DMS 273 treated with DMSO at 0.1 percent for 48 hours (cell line): ENCODE measurements at places on chromosomes 12 and 14.

DNA sequence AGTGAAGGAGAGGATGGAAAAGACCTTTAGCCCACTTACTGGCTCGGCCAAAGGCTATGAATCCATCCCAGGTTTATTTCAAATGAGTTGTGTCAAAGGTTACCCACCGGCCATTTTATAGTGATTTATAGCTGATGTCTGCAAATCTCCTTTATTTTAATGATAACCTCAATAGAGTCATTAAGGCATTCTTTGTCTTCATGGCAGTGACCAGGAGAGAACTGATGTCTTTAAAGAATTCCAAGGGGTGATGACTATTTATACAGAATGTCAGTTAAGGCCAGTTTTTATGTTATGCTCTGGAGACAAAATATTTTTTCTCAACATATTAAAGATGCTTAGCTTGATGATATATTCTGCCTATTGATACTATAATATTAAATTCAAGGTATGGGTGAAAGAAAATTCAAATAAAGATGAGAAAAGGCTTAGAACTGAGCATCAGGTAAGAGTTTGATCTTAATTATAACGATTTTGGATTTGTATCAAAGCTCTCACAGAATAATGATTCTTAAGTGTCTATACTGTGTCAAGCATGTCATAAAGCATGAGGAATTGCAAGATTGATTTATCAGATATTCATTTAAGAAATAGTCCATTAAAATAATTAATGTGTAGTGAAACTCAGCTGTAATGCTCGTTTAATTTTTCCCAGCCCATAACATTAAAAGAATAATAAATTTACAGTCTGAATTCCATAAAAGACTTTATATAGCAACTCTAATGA is 361.5 kb downstream of the SOX5 start:
- no peak for DNase-seq

DNA sequence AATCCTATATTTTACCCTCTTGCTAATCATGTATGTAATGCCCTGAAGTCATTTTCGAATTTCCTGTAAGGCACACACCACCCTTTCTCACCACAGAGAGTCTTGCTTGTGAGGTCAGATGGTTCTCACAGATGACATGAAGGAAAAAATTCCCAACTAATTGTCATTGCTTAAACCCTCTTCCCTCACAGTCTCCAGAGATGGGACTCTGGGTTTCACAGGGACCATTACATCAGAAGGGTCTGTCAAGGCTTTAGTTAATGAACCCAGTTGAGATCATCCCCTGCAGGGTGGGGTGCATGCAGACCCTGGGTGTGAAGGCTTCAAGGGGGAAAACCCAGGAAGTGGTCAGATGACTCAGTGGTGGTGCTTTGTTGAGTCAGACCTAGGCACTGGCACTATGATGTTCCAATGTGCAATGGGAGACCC is 229.6 kb downstream of the BCAT1 start:
- DNase-seq = no peak

DNA sequence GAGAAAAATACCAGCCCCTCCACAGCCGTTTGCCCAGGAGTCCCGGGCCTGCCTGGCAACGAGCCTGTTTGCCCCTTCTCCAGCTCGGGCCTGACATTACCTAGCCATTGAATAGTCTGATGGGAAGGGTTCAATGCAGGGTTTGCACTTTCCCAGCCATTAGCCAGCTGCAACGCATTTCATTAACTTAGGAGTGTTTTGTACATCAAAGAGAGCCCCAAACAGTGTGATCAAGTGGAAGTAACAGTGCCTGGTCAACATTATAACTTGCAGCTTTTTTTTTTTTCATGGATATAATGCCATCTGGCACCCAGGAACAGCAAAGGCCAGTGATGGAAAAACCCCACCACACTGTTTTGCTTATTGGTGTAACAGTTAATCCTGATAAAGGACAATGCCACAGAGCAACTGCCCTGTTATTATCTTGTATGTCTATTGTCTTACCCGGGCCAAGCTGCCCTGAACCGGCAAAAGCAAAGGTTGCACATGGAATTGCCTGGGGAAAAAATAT is 38.0 kb downstream of the BTG1 start:
- peak; percentile 57 for DNase-seq

DNA sequence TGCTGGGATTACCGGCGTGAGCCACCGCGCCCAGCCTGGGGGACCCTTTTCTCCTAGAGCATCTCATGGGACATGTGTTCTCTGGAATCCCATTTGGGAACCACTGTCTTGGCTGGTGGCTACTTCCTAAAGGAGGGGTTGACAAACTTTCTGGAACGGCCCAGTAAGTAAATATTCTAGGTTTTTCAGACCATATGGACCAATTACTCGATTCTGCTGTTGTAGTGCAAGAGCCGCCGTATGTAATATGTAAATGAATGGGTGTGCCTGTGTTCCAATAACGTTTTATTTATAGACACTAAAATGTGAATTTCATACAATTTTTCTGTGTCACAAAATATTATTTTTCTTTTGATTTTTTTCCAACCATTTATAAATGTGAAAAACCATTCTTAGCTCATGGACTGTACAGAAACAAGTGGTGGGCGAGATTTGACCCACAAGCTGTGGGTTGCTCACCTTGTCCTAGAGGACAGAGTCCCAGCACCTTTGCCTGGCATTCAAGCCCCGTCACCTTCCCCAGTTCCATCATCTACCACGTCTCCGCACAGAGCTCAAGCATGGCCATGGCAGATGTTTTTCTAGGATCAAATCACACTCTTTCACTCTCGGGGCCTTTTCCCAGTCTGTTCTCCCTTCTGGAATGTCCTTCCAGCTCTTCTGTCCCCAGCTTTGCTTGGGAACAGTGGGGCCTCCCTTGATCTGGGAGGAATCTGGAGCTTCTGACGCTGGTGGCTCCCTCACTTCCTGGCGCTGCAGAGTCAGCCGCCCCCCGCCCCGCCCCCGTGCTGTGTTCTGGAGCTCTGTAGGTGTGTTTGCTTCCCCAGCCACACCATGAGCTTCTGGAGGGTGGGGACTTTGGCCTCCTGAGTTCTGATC is 17.9 kb upstream of the RCOR1 start:
- no peak for DNase-seq

DNA sequence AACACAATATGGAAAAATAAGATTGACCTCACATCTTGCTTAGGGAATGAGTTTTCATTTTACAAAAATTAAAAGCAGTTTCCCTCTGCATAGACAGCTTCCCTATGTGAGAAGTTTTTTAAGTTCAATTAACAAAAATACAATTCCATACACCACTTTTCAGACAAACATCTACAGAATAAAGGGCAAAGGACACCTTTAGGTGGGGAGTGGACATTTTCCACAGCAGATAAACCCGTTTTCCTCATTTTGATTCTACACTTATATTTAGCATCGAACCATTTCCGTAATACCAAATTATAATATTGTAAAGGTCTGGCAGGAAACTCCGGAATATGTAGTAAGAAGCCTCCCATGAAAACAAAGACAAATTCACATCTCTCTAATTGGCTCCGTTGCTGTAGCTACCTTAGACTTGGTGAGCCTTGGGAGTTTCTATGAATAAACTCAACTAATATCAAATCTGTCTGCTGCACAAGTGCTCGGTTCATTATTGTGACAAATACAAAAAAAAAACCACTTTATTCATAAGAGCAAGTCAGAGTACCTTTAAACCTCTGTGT is 1.7 kb downstream of the ARMH4 start:
- no peak for DNase-seq

DNA sequence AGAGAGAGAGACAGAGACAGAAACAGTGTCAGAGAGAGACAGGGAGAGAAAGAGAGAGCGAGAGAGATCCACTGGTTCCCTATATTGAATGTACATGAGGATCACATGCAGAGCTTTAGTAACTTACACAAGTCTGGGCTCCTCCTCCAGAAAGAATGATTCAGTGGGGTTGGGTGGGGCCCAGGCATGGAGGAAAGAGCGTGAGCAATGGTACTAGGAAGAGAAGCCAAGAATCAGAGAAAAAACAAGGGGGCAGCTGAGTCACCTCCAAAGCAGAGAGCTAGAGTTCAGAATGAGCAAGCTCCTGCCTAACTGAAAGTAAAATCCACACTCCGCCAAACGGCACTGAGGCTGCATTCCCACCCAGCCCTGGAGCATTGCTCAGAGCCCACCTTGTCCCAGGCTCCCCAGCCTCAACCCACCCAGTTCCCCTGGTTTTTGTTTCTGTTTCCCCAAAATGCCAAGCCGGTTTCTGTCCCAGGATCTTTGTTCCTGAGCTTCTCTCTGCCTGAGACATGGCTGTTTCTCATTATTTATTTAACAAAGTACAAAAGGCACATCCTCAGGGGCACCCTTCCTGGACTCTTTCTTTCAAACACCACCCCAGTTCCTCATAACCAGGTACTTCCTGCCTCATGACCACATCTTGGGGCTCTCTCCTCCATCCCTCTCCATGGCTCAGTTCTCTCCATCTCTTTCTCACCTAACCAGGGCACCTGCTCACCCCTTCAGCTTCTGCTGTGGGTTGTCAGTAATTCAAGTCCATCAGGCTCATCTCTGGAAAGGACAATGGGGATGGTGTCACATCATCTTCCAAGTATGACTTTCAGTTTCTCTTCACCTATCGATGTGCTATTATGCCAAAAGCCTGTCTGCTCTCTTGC is 670.3 kb upstream of the TBX3 start:
- no peak for DNase-seq

DNA sequence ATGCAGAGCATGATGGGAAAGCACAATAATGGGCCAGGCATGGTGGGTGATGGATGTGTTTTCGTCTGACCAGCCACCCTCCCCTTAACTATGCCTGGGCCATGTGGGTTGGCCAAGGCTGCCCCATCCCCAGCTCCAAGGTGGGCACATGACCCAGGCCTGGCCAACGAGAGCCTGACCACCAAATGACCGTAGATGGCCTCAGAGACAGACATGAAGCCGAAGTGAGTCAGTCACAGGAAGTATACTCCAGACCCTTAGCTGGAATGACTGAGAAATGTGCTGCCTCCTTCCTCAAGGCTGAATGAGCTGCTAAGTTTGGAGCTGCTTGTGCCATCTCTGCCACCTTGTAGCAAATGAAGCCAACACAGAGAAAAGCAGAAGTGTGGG is 233.6 kb downstream of the BCL11B start:
- DNase-seq = no peak

GRCh38 chr12:115504306-115505290 is 772.9 kb downstream of the MED13L start:
- DNase-seq = no peak
